Activated CD4-positive, alpha-beta memory T cell treated with anti-CD3 and anti-CD28 coated beads, Interleukin-2, amount 10 ng/mL, durations not matched to agents 7 days and 5 days (primary cell): ENCODE measurements at places on chromosomes 6 and 20. TPM values are rescaled to one million over a fixed set of nuclear protein-coding genes. Genes with fewer than 3 reads are reported as not detected.

DNA sequence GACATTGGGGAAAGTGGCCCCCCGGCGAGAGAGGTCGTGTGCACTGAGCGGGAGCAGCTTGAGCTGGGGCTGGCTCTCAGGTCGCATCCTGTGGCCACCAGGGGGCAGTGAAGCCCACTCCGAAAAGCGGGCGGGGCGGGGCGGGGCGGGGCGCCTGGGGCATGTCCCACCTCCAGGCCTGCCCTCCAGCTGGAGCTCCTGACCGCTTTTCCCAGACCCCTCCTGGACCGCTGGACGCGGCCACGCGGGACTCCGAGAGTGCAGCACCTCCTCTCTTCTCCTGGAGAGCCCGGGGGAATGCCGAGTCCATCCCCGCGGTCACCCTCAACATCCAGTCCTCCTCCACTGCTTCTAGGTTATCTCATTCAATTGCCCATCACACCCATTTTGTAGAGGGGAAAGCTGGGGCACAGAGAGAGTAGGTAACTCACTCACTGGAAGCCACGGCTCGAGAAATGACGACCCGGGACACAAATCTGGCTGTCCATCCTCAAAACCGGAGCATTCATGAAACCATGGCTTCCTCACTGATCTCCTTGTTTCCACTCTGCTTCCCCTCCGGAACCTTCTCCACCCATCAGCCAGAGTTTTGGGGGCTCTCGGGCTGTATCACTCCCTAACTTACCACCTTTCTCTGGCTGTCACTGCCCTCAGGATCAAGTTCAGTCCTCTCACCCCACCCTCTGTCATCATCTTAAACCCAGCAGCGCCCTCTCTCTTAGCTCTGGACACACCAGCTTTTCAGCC is 24.1 kb downstream of the COX4I2 start:
- H3K4me3 ChIP-seq, result peak overlapping the region; percentile 69
- peaks cover 55% of the 10 kb centered on the region for H3K4me1 ChIP-seq
- peak overlapping the region; percentile 80 for H3K27ac ChIP-seq
- H3K36me3 ChIP-seq, result peaks cover 25% of the 10 kb centered on the region
- peak; percentile 81 for DNase-seq
- no peaks in the 10 kb centered on the region for H3K27me3 ChIP-seq

DNA sequence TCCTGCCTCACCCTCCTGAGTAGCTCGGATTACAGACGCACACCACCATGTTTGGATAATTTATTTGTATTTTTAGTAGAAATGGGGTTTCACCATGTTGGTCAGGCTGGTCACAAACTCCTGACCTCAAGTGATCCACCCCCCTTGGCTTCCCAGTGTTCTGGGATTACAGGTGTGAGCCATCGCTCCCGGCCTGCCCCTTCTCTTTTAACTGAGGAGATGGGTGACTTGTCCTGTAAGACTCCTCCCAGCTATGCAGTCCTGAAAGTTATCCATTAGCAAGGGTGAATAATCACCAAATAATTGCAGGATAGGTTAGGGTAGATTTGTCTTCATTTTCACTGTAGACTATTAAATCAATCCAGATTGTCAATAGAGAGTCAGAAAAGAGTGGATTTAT is 40.5 kb upstream of the JARID2 start:
- no peaks in the 10 kb centered on the region for H3K27me3 ChIP-seq
- DNase-seq, result no peak
- H3K4me3 ChIP-seq, result no peak overlapping the region
- no peaks in the 10 kb centered on the region for H3K36me3 ChIP-seq
- H3K27ac ChIP-seq, result no peak overlapping the region
- H3K4me1 ChIP-seq, result no peaks in the 10 kb centered on the region

GRCh38 chr6:27547157-27548075 is 74.5 kb upstream of the ZNF184 start:
- no peak overlapping the region for H3K27ac ChIP-seq
- H3K4me3 ChIP-seq, result peak overlapping the region; percentile 28
- DNase-seq, result peak; percentile 29
- H3K27me3 ChIP-seq, result peaks cover 72% of the 10 kb centered on the region

Gene KIF3B
- total RNA-seq, result 23.4 TPM

Gene DACT2
- 0.15 TPM for total RNA-seq

- H3K4me3 ChIP-seq, result peak overlapping the region; percentile 91
- DNase-seq, result peak; percentile 67
- H3K27ac ChIP-seq, result peak overlapping the region; percentile 93
- peaks cover 21% of the 10 kb centered on the region for H3K36me3 ChIP-seq
Observed at GRCh38 chr20:46406986-46407670, 713 bp upstream of the ELMO2 start.
